ENCODE measurements at places on chromosomes 7 and 10.

DNA sequence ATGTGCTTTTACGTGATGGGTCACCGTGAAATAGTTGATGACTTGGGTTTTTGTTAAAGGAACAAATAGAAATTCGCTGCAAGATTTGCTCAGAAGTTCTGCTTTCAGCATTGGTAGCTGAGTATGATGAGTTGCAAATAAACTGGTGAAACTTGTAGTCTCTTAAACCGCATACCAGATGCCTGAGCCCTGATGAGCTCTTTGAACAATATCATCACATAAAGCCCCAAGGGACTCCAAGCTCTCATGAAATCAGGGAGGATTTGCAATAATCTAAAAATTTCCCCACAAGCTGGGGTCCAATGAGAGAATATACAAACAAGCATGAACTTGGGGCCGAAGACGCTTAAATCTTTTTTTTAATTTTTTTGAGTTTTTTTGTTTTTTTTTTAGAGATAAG is 312.4 kb downstream of the CALN1 start:
- DNase-seq = peak; percentile 17

DNA sequence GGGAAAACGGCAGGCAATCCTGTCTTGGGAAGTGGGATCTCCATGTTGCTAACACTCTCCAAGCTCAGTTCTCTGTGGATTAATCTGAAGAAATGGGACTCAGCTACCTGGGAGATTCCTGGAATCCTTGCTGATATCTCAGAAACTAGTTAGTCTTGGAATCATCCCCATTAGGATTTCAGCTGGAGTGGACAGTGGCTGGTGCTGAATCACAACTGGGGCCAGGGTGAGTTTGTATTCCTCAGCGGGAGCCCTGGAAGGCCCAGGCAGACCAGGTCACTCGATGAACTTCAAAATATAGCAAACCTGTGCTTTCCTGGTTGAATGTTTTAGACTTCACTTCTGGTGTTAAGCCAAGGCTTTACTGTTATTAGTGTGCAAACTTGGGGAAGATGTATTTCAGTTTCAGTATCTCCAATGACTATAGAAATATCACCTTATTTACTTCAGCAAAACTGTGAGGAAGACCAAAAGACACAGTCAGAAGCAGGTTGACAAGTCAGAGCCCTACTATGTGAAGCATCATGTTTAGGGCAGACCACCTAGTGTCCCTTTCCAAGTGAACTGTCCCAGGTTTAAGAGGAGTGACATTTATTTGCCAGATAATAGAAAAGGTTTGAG is 126.1 kb downstream of the AOAH start:
- no peak for DNase-seq

GRCh38 chr7:27202018-27202861 is 2.3 kb upstream of the HOXA13 start:
- DNase-seq = no peak

DNA sequence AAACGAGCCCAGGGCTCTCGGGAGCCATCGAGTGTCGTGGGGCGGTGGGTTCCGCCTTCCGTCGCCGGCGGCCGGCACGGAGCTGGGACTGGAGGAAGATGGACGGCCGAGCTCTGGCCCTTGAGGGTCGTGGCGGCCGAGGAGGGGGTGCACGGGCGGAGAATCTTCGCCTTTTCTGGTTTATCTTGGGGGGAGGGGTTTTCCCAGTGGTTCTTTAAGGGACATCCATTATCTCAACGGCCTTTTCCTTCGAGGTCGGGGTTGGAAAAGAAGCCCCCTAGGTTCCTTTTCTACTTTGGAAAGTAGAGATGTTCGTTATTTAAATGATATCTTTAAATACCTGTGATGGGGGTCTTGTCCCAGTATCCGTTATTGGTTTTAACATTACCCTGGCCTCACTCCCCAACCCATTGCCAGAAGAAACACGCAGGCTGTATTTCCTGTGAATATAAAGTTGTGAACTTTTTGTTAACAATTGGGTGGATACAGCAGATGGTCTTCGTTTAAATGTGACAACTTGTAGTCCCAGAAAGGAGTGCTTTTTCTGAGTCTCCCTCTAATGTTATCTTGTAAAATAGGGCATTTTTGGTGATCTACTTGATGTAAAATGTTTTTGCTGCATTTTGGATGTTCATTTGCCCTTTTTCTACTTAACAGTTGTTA is 765 bp downstream of the CCAR1 start:
- no peak for DNase-seq

DNA sequence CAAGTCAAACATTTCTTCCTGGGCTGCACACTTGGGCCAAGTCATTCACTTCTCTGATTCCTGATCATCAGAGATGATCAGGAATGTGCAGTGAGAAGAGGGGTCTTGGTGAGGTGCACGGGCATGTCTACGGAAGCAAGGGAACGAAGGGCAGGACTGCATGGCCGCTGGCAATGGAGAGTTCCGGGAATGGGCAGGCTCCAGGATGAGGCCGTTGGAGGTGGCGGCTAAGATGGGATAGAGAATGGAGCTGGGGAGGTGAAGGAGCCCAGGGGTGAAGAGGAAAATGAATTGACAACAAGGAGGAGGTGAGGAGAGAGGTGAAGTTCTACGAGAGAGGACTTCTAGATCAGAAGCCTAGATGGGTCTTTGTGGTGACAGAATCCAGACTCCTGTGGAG is 260.0 kb downstream of the GRID1 start:
- no peak for DNase-seq

GRCh38 chr10:88236121-88236743 is 346.9 kb downstream of the RNLS start:
- no peak for DNase-seq

DNA sequence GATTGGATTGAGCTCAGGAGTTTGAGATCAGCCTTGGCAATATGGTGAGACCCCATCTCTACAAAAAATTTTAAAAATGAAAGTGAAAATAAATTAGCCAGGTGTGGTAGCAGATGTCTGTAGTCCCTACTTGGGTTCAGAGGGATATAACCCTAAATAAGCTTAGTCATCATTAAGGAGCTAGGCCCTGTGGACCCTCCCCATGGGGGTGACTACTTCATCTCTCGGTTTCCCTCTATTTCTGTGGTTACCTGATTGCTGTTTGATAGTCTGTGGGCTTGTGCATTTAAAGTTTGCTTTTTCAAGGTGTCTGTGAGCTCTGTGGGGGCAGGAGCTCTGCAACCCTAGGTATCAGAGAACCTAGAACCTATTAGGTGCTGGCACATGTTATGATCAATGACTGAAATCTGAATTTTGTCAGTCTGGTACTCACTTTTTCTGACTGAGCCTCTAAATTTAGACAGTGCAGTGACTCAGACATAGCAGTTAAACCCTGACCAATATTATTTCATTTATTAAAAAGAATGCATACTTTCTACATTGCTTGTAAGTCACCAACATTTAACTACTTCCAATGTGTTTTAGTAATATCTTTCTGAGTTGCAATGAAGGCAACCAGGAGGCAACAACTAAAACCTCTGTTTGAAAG is 8.1 kb upstream of the CUZD1 start:
- DNase-seq = no peak

GRCh38 chr7:150324373-150324961 is 1.1 kb upstream of the ACTR3C start:
- no peak for DNase-seq

DNA sequence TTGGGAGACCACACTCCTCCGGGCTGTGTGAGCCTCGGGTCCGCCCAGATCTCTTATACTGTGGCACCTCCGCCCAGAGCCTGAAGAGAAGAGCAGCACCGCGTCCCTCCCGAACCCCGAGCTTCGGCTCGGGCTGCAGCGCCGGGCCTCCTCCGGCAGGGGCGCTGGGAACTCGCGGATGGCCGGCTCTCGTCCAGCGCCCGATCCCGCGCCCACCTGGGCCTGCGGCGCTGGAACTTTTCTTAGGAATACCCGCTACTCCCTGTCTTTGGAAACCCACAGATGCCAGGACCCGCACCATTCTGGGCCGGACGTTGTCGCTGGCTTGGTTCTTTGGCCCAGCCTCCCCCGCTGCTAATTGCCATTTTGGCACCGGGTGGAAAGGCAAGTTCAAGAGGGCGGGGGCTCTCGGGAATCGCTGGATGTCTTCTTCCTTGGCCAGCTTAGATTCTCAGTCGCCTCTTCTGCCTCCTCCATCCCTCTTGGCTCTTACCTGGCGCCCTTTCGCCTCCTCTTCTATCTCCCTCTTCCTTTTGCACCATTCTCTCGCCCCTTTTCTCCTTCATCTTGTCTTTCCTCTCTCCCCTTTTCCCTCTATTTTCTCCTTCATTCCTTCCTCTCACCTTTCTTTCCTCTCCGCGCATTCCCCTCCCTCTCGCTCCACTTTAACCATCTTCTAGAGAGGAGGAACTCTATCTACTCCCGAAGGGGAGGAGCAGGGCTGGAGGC is 2.1 kb upstream of the SORCS3 start:
- no peak for DNase-seq

- no peak for DNase-seq
These were observed 31.9 kb upstream of the AGBL3 start for GRCh38 chr7:134954197-134955082.

GRCh38 chr7:12269100-12269895 is 58.2 kb downstream of the TMEM106B start:
- no peak for DNase-seq

GRCh38 chr7:7237201-7237977 is 55.0 kb downstream of the C1GALT1 start:
- DNase-seq = no peak

- DNase-seq = no peak
These were observed 575.6 kb downstream of the KIF20B start for GRCh38 chr10:90276894-90277475.

GRCh38 chr7:76233538-76234281 is 32.0 kb downstream of the SRRM3 start:
- DNase-seq = no peak

GRCh38 chr7:5452937-5453540 is 29.4 kb upstream of the TNRC18 start:
- DNase-seq = peak; percentile 52

GRCh38 chr10:132510174-132510611 is 27.4 kb upstream of the INPP5A start:
- DNase-seq = no peak

- no peak for DNase-seq
These were observed 12.0 kb downstream of the PNLIPRP2 start for GRCh38 chr10:116632596-116633215.

- no peak for DNase-seq
These were observed 473 bp upstream of the ZNF32 start for GRCh38 chr10:43649185-43649523.

GRCh38 chr7:100493476-100494264 is 9.9 kb downstream of the NYAP1 start:
- DNase-seq = peak; percentile 3

DNA sequence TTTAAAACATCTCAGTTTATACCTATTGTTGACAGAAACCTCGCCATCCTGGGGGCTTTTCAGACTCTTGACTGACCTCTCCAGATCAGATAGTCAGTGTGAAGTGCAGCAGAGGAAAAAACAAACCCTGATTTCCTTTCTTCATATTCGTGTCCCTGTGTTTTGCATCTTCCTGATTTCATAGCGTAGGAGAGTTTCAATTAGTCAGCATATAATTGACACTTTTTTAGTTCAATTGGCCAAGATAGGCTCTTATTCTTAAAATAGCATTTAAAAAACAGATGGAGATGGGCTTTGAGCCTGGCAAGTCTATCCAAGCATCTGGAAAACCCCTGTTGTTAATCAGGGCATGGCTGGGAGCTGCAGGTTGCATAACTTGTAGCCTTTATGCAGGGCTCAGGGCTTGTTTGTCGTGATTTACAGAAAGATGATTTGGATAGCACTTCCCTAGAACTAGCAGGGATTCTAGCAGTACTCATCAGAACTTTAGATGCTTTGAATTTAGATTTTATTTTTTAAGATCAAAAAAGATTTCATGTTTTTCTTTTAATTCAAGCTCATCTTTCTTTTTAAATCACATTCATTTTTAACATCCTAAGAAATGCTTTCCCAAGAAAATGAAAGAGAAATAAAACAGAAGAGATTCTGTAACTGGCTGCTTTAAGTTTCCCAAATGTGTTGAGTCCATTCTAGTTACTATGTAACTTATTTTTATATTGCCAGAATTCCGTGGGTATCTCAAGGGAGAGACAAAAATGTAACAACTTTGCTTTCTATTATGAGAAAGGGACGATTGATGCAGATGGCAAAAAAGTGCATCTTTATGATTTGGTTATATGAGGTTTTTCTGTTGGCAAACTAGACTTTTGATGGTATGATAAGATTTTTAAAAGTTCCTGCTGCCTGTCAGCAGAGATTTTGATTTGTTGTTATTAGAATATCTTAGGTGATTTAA is 270.8 kb upstream of the FZD8 start:
- no peak for DNase-seq
